ENCODE measurements at places on chromosomes 7 and 10. TPM values are rescaled to one million over a fixed set of nuclear protein-coding genes. Genes with fewer than 3 reads are reported as not detected.

The BAMBI gene
- not detected for total RNA-seq

The FEZF1 gene
- total RNA-seq = not detected

The SCRN1 gene
- 1.0 TPM for total RNA-seq

The STK17A gene
- total RNA-seq = 89.1 TPM

The UBTD1 gene
- 1.5 TPM for total RNA-seq

The ORC5 gene
- 23.7 TPM for total RNA-seq

The NUDT13 gene
- 0.42 TPM for total RNA-seq

The SCART1 gene
- 1.6 TPM for total RNA-seq

The COL26A1 gene
- not detected for total RNA-seq

The PPP1R3C gene
- 0.07 TPM for total RNA-seq

The ETV1 gene
- total RNA-seq = not detected

The PLXDC2 gene
- total RNA-seq = 0.10 TPM

The MRLN gene
- not detected for total RNA-seq

The HOXA13 gene
- not detected for total RNA-seq

The CELF2 gene
- total RNA-seq = 162 TPM

The GDF10 gene
- total RNA-seq = not detected

The HMX2 gene
- total RNA-seq = not detected

The GRM3 gene
- not detected for total RNA-seq

The CHPF2 gene
- 51.9 TPM for total RNA-seq

The NPTX2 gene
- total RNA-seq = not detected

The SEMA3D gene
- total RNA-seq = not detected

The SPDYE2B gene
- not detected for total RNA-seq

The CNTNAP2 gene
- total RNA-seq = not detected

The OR2F2 gene
- total RNA-seq = not detected

The CPXM2 gene
- not detected for total RNA-seq

Data from T-helper 1 cell treated with Interleukin-12 subunit alpha and Interleukin-12 subunit beta and Interleukin-4 antibody, amounts not matched to agents 30 ng/mL and 1 ng/mL, for 36 hours (primary cell).